Upper lobe of left lung (tissue), 6 donors: ENCODE measurements at places on chromosomes 11 and 22. TPM values are rescaled to one million over a fixed set of nuclear protein-coding genes. Genes with fewer than 3 reads are reported as not detected.

OR8D4 gene
- not detected for total RNA-seq

MIAT gene
- 7.9 TPM for total RNA-seq

MYEOV gene
- total RNA-seq: 0.98 TPM

NCAM1 gene
- 1.5 TPM for total RNA-seq

IFITM10 gene
- 17.6 TPM for total RNA-seq

SNAP29 gene
- 14.7 TPM for total RNA-seq

STK33 gene
- total RNA-seq: 10.3 TPM

GLB1L3 gene
- total RNA-seq: 0.94 TPM

C11orf65 gene
- 1.1 TPM for total RNA-seq

PACSIN3 gene
- 32.0 TPM for total RNA-seq

CD151 gene
- 398 TPM for total RNA-seq

PLAAT5 gene
- total RNA-seq: 3.0 TPM

SLC22A6 gene
- not detected for total RNA-seq
